ENCODE measurements at places on chromosomes 12 and 14.

GRCh38 chr14:51092965-51093364 is 1.9 kb downstream of the TRIM9 start:
- DNase-seq: no peak

DNA sequence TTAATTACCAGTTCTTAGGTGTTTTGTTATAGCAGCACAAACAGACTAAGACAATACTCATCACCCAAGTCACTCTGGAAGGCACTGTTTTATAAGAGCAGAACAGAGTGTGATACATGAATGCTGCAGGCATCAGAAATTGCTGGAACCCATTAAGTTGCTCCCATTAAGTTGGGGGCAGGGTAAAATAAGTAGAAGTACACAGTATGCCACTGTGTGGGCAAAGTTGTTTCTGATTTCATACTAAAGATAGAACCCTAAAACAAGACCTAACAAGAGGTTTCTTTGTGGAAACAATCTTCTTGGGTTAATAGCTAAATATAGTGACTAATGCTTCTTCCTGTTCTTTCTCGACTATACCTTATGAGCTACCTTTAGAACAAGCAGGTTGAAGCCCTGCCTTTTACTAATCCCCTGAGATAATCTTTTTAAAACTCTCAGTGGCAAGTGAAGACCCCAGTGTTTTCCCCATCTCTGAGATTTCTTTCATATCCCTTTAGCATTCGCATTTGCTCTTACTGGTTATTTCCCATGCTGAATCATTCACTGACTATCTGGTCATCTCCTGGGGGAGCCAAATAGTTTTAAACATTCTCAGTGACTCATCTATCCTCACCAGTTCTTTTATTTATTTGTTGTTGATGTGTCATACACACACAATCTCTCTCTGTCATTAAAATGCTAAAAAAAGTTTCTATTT is 52.3 kb downstream of the SOCS2 start:
- DNase-seq: no peak

DNA sequence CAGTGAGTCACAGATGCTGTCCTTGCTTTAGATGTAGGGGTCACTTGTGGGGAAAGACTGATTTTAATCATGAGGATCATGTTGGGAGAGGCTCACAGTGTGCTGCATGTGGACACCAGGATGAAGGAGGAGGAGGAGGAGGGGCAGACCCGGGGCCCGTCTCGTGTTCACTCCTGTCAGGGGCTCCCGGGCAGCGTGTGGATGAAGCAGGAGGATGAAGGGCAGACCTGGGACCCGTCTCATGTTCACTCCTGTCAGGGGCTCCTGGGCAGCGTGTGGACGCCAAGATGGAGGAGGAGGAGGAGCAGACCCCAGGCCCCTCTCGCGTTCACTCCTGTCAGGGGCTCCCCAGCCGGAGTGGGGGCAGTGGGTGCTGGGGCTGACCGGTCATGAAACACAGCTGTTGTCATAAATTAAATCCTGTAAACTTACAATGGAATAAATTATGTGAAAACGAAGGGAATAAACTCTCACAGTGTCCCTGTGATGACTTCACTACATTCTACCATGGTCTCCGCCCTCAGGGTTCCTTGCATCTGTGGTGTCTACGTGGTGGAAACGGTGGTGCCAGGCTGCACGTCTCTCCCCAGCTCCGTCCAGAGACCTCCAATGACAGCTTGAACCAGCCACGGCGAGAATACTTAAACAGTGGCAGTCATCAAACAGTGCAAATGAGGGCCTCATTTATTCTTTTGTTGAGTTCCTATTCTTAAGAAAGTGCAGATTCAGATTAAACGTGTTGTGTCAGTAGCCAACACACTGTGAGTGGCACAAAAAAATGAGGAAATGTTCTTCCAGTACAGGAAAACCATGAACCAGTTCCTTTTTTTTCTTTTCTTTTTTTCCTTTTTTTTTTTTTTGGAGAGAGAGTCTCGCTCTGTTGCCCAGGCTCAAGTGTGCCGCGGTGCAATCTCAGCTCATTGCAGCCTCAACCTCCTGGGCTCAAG is 37.7 kb upstream of the SFSWAP start:
- DNase-seq: no peak

- no peak for DNase-seq
These were observed 110.2 kb downstream of the FGD4 start for GRCh38 chr12:32509328-32510091.

GRCh38 chr14:56115976-56116893 is 2.0 kb upstream of the PELI2 start:
- DNase-seq: peak; percentile 55

DNA sequence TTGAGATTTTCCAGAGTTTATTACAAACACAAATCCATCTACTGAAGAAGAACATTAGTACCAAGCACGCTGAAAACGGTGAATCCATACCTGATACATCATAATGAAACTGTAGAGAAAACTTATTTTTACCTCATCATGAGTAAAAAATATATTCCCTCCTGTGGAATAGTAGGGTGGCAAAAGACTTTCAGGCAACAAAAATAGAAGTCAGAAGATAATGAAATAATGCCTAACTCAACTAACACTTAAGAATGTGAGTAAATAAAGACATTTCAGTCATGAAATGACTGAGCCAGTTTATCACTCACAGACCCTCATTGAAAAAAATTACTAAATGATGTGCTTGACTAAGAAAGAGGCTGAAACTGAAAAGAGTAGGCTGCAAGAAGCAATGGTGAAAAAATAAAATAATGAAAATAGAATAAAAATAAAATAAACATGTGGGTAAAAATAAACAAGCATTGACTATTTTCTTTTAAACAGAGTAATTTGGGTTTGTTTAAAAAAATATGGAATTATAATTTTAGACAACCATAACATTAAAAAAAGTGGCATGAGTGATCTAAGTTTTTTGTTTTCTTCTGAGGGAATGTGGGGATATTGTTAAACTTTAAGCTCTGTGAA is 148.6 kb downstream of the ASCL1 start:
- no peak for DNase-seq

GRCh38 chr12:122096591-122097149 is 18.1 kb downstream of the MLXIP start:
- no peak for DNase-seq

DNA sequence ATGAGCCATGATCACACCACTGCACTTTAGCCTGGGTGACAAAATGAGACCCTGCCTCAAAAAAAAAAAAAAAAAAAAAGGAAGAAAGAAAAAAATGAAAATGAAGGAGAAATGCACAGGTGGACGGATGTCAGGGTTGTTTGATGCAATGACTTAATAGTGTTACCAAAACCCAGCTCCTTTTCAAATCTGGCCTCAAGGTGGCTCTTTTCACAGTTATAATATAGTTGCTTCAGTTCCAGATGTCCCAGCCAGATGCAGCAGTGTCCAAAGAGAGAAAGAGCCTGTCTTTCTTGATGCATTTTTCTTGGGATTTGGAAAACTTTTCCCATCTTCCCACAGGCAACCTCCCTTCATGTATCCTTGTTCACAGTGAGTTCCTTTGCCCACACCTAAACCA is 36.5 kb downstream of the KCNMB4 start:
- no peak for DNase-seq

- no peak for DNase-seq
These were observed 68.7 kb downstream of the RGS6 start for GRCh38 chr14:72000907-72001306.

DNA sequence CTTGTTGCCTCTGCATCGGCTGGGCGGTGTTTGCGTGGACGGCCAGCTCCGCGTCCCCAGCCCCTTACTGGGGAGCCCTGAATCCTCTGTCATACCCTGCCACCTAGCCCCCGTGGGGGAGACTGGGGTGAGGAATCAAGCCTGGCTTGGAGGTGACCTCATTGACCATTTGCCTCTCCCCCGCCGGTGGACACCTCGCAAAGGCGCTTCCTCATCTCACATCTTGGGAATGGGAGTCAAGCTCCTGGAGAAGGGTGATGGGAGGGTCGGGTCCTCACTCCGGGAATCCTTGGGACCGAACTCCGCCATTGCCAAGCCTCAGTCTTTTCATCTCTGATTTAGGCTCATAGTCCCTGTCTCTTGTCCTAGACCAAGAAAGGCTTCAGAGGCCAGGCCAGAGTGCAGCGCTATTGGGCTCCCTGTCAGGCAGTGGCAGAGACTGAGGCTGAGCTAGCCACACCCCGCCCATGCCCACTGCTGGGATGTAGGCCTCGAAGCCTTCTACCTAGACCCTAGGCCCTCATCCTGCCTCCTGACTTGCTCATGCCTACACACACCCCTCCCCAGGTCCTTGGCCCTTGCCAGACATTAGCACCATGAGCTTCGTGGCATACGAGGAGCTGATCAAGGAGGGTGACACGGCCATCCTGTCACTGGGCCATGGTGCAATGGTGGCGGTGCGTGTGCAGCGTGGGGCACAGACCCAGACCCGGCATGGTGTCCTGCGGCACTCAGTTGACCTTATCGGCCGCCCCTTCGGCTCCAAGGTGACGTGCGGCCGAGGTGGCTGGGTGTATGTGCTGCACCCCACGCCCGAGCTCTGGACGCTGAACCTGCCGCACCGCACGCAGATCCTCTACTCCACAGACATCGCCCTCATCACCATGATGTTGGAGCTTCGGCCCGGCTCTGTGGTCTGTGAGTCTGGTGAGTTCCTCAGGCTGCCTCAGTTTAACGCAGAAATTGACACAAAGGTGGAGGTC is 678 bp downstream of the TRMT61A start:
- DNase-seq: no peak

GRCh38 chr12:6058481-6059161 is 65.8 kb downstream of the VWF start:
- DNase-seq: no peak

DNA sequence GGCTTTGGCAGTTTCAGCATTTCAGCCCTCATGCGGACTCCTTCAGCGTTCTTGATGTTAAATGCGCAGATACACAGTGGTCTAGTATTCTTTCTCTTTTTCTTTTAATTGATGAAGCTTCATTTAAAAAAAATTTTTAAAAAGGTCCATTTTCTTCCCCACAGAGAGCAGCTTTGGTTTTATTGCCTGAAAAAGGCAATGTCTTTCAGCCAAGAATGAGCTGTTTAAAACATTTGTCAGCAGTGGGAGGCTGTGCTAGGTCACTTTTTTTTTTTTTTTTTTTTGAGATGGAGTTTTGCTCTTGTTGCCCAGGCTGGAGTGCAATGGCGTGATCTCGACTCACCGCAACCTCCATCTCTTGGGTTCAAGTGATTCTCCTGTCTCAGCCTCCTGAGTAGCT is 13.5 kb downstream of the KMT5A start:
- DNase-seq: no peak

- no peak for DNase-seq
These were observed 301.5 kb upstream of the ATP2B1 start for GRCh38 chr12:90010089-90010488.

GRCh38 chr12:22283508-22283907 is 51.0 kb downstream of the ST8SIA1 start:
- DNase-seq: no peak

DNA sequence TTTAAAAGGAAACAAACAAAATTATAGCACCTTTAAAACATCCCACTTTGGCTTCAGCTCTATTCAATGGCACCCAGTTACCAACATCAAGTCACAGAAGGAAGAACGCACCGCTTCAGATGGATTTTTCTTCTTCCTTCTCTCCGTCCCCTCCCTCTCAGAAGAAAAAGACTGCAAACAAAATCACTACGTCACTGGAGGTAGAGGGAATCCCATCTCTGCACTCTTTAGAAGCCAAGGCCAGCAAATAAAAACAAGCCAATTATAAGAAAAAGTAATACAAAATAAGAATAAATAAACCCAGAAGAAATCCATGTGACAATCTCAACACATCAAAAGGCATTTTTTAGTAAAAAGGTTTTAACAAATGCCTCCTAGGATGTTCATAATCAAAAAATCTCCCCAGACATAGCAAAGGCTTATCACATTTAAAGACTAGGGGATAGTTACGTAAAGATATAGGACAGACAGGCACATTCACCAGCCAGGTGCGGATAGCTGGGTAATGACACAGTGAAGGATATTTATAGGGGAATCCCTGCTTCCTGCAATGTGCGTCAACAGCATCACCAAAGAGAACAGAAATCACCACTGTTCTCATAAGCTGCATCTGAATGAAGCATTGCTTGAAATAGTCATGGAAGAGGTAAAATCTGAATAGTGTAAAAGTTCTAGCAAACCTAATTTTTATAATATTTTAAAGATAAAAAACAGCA is 89.4 kb downstream of the R3HDM2 start:
- DNase-seq: no peak

DNA sequence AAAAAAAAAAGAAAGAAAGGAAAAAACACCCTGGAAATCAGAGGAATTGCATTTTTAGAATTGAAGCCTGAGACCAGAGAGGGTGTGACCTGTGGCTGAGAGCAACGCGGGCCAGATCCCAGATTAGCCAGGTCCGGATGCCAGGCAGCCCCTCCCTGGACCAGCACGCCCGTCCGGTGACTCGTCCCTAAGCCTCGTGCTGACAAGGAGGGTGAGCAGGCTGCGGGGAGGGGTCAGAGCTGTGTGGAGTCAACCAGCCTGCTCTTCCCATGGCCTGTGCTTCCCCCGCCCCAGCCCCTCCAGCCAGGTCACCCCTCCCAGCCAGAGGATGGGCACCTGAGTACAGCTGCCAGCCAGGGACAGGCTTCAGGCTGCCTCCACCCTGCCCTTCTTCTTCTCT is 4.2 kb upstream of the KLC1 start:
- DNase-seq: no peak

DNA sequence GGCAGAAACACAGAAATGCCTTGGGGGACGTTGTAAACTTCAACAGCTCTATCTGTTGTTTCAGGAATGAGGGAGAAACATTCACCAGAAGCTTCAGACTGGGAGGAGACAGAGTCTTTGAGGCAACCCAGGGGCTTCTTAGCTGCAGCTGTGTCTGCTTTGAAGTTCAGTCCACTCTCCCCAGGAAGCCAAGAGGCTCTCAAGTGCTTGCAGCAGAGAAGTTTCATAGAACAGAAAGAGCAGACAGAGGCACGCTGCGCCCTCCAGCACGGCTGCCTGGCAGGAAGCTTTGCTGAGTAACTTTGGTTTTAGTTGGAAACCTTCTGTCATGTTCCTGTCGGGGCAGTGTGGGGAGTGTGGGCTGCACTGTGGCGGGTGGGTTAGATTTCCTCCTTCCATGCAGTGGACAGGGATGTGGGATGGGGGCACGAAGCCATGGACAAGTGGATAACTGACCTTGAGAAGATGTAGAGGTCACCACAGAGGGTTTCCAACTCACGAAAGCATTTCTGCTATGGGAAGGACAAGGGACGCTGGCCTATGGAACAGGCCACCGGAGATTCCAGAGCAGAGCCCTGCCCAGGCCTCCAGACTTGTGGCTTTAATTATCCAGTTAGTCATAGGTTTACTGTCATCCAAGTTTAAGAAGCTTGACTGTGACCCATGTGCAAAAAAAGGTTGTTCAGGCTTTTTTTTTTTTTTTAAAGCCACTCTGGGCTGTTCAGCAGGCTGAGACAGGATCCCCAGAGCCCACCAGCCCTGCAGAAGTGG is 107.7 kb downstream of the ARF6 start:
- DNase-seq: no peak

GRCh38 chr12:55019784-55020183 is at the start of gene NEUROD4:
Gene NEUROD4 (plus strand): TSS chr12:55019974. CDS start chr12:55026440, 6,466 bp downstream.
- DNase-seq: peak; percentile 16

DNA sequence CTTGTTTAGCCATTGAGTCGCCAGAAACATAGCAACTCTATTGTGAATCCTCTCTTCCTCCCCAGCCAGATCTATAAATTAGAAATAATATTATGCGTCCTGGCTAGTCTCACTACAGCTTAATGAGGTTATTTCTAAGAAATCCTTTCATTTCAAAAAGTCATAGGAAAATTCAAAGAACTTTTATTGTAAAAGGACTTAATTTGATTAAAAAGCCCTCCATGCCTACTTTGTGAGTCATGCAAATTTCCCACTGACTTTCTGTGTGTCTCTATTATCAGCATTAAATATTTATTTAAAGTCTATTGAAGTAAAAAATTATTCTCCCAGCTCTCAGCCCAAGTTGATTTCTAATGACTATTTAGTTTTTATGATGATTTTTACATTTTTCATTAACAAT is 160.7 kb downstream of the PHLDA1 start:
- no peak for DNase-seq

GRCh38 chr14:22668863-22669262 is 24.7 kb upstream of the OR6J1 start:
- DNase-seq: no peak

All from HL-60 (cell line).